Stimulated activated CD4-positive, alpha-beta T cell treated with anti-CD3 and anti-CD28 coated beads, Interleukin-15, amount 100 ng/mL, for 48 hours (primary cell): ENCODE measurements at places on chromosomes 7 and 10.

GRCh38 chr7:78127009-78127408, 328.4 kb downstream of the PHTF2 start:
- no peak for DNase-seq

DNA sequence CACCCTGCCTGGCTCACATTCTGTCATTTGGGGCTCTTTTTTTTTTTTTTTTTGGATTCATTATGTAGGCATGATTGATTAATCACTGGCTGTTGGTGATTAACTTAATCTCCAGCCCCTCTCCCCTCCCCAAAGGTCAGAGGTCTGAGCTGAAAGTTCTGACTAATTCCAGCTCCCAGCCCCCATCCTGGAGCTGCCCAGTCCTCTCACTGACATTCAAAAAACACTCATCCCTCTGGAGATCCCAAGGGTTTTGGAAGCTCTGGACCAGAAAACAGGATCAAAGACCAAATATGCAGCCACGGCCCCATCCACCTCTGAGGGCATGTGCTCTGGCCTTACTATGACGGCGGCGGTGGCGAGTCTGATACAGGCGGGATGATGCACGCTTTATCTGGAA, 53.8 kb downstream of the RBM17 start:
- DNase-seq, result no peak

- DNase-seq, result peak; percentile 46
These were observed 13.1 kb downstream of the IFT22 start for GRCh38 chr7:101308245-101309085.

GRCh38 chr7:86785641-86786040, 141.9 kb downstream of the GRM3 start:
- no peak for DNase-seq

DNA sequence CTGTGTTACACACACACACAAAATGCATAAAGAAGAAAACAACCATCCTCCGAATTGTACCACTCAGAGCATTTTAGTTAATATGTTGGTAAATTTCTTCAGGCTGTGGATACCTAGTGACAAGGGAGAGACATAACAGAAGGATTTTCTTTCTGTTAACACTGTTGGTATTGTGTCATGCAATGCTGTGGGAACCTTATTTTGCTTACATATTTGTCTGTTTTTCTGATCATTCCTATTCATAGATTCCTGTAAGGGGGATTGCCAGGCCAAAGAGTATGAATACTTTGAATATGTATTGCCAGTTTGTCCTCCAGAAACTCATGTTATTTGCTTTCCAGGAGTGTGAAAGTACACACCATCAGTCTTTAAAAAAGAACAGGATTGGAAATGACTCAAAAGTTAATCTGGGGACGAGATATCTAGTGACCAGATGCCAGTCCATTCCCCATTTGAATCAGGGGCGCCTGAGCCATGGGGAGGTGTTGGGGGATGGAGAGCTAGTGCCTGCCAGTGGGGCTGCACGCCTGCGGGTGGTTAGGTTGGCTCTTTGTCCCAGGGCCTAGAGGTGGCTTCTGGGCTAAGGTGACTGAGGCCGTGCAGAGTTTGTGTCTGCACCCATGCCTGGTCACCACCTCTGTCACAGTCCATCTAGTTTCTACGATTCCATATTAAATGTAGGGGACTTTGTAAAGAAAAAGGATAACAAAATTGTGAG, 142.0 kb downstream of the PTPN20 start:
- no peak for DNase-seq

DNA sequence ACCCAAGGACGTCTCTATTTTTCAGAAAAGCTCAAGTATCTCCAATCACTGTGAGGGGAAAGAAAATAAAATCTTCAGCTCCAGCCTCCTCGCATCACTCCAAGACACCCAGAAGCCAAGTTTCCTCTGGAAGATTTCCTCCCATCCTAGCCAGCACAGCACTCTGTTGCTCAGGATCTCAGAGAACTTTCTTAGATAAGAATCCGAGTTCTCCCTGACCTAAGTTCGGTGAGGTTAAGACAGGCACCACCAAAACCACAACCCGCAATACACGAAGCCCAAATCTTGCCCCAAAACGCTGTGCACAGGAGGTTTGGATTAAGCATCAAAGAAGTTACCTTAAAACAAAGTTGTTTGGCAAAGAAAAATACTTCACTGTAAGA, 4.2 kb downstream of the FAM53B start:
- DNase-seq, result no peak

DNA sequence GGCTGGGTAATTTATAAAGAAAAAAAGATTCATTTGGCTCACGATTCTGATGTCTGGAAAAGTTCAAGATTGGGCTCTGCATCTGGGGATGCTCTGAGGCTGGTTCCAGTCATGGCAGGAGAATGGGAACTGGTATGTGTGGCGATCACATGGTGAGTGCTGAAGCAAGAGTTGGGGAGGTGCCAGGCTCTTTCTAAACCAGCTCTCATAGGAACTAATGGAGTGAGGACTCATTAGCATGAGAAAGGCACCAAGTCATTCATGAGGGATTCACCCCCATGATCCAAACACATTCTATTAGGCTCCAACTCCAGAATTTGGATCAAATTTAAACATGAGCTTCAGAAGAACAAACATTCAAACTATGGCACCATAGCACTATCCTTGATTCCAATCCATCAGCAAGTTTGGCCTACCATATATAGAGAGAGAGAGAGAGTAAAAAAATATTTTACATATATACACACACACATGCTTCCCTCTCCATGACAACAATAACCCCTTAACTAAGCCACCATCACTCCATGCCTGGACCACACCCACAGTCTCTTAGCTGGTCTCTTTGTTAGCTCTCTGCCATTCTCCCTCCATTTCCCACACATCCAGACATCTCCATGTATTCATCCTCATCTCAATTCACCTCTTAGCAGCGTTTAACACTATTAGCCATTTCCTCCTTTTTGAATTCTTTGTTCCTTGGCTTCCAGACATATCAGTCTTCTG, 57.9 kb downstream of the NPY start:
- no peak for DNase-seq

DNA sequence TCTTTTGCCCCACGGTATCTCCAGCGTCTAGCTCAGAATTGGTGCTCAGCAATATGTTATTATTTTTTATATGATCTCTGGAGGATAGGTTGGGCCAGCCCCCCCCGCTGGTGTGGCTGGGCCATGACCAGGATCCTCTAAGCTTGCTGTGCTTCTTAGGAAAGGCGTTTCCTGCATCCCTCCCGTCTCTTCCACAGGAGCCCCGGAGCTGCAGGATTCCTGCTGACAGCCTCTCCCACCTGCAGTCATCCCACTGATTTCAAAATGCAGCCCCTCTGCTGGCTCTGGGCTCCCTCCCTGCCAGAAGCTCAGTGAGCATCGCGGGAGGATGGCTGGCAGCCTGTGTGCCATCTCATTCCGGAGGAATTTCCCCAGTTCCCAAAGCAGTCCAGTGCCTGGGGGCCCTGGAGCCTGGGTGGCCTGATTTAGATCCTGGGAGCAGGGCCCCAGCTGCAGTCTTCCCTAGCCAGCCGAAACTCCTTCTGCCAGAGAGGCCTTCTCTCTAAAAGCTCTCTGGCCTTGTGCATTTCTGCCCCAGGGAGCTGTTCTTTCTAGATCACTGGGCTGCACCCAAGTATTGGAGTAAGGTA, 21.8 kb upstream of the GOLGA7B start:
- no peak for DNase-seq

DNA sequence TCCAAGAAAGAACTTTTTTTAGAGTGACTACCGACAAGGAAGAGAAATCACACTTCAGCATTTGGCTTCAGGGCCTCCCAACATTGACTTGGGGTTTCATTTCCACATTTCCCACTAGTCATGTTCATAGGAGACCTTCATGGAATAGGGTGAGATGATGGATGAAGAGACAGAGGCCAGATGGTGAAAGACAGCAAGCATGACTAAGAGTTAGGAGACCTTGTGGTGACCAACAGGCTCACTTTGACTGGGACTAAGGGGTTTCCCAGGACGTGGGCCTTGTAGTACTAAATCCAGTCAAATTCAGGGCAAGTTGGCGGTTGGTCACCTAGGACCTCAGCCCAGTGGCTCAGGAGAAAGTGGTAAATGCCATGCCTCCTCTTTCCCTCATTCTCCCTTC, 3.0 kb upstream of the GIMAP5 start:
- DNase-seq, result no peak

GRCh38 chr7:50644586-50644985, 79.4 kb upstream of the DDC start:
- DNase-seq, result no peak

GRCh38 chr7:4931943-4932342, 27.0 kb downstream of the MMD2 start:
- no peak for DNase-seq

GRCh38 chr10:132167976-132168375, 18.8 kb upstream of the DPYSL4 start:
- DNase-seq, result no peak

- DNase-seq, result no peak
These were observed 80.5 kb upstream of the RNF32 start for GRCh38 chr7:156560075-156560474.

GRCh38 chr7:102289057-102289456, 2.4 kb downstream of the SH2B2 start:
- no peak for DNase-seq

GRCh38 chr7:79789584-79790345, 336.3 kb upstream of the MAGI2 start:
- no peak for DNase-seq

- DNase-seq, result no peak
These were observed 73.5 kb downstream of the PROSER2 start for GRCh38 chr10:11896549-11897200.

GRCh38 chr10:101875068-101875688, 31.6 kb upstream of the KCNIP2 start:
- DNase-seq, result no peak

DNA sequence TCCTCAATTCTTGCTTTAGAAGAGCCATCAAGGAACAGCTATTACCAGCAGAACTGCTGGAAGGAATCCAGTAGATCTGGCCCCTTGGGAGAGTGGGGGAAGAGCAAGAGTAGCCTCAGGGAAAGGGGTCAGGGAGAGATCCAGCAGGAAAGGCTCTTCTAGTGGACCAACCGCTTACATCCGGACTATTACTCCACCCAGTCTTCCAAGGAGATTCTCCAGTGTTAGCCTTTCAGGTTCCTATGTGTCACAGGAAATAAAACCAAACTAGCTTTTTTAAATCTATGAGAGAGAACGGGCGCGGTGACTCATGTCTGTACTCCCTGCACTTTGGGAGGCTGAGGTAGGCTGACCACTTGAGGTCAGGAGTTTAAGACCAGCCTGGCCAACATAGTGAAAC, 34.3 kb downstream of the TET1 start:
- no peak for DNase-seq

DNA sequence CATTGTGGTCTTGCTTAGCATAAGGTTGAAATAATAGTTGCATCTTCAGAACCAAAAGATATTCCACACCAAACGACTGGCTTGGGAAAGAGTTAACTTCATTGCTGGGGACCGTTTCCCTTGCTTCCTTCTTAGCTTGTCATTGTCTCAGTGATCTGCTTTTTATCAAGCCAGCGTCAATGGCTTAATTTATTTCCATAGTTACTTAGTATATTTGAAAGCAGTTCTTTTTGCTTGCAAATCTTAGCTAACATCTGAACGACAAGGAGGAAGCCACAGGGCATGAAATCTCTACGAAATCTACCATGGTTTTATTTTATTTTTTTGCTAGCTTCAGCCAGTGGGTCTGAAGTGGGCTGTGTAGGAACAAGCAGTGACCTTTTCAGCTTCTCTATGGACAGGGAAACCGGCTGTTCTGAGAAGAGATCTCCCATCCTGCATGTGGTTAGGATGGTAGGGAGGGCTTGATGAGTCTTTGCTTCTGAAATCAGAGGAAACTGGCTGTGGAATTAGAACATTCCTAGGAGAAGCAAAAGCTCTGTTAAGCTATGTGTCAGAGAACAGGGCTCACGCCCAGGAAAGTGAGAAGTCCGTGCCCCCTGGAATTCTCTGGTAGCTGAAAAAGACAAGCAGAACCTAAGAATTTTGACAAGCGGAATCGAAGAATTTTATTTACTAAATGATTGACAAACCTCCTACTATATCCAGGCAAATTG, 8.0 kb downstream of the SLC18A2 start:
- no peak for DNase-seq

DNA sequence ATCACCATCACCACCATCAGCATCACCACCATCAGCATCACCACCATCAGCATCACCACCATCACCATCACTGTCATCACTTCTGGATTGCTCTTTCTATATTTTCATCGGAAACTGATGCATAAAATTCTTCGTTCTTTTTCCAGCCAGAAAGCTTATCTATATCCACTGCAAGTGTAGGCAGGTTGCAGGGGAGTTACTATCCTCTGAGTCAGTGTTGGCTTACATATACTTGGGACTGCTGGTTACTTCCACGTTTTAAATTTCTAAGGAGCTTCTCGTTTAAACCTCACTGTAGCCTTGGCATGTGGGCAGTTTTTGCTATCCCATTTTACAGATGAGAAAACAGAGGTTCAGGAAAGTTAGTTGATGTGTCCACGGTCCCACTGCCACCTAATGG, 66.1 kb downstream of the FOXL3 start:
- DNase-seq, result no peak

DNA sequence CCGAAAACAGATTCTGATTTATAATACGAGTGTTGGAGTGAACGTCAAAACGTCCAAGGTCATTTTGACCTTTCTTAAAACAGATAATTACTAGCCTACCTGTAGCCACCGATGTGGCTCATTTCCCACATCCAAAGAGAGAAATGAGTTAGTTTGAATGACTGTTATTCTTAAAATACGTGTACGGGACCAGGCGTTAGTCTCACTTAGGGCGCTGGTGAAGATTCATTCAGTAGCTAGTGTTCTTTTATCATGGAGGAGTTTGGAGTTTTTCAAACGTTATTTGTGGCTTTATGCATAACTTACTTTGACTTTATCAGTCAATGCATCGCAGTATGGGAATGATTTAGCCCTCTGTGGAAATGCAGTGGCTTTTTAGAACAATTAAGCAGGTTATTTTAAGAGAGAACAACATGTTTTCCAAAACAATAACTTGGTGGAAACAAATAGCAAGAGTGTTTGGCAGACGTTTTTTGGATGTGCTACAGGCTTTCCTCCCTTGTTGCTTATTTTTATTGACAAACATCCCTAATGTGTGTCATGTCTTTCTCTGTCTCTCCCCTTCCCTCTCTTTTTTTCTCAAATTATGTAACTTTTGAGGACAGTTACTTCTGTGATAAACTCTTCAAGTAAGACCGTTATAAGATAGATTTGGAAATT, 1.6 kb downstream of the BICC1 start:
- no peak for DNase-seq

- no peak for DNase-seq
These were observed 19.0 kb upstream of the ELFN1 start for GRCh38 chr7:1651031-1651446.

- no peak for DNase-seq
These were observed 607.8 kb downstream of the PTPRN2 start for GRCh38 chr7:157979636-157980340.
